ENCODE measurements at places on chromosomes 11 and 22.
A peak's percentile ranks its signal among the peaks of the same experiment; 100 is the strongest.

DNA sequence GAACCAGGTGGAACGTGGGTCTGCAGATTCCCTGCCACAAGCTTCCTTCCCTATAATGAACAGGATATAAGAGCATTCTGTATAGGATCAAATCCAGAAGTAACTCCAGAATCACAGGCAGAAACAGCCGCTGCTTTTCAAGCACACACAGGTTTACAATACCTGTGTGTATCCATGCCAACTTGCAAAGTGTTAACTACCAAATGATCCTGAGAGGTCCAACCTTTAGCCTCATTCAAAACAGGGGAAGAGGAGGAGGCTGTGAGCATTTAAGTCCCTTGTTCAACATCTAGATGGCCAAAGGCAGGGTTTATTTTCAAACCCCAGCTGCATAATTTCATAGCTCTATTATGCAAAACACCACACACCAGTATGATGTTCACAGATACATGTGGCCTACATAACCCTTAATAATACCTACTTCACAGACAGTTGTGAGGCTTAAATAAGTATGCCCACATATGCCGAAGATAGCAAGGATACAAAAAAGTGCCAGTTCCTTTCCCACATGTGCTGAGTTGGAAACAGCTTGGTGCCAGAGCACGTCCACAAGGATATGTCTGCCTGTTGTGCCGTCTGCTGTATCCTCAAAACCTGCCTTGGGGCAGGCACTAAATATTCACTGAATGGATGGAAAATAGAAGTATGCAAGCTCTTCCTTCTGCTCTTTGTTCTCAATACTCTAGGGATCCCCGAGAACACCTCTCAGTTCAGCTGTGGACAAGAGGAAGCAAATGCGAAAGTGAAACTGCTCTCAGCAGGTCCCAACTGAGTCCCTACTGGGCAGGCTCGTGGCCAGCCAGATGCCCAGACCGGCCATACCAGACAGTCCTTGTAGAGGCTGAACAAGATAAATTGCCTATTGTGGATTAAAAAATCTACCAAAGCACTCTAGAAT, 66.8 kb downstream of the LARGE1 start:
- peak; percentile 63 for DNase-seq

DNA sequence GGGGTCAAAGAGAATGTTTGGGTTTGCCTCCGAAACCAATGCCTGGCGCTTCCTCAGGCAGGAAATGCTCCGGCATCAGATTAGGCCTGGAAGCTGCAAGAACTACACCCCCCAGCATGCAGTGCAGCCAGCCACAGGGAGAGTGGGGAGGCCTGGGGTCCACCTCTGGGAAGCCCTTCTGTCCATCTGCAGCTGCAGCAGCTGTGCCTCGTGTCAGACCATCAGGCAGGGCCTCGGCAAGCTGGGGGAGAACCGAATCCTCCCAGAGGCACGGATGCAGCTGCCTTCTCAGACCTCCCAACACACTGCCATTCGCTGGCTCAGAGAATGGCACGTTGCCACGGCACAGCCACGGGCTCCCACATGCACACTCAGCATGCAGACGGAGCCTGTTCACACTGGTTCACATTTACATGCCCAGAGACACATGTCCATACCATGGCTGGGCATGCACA, 57.4 kb downstream of the NECTIN1 start:
- no peak for DNase-seq

DNA sequence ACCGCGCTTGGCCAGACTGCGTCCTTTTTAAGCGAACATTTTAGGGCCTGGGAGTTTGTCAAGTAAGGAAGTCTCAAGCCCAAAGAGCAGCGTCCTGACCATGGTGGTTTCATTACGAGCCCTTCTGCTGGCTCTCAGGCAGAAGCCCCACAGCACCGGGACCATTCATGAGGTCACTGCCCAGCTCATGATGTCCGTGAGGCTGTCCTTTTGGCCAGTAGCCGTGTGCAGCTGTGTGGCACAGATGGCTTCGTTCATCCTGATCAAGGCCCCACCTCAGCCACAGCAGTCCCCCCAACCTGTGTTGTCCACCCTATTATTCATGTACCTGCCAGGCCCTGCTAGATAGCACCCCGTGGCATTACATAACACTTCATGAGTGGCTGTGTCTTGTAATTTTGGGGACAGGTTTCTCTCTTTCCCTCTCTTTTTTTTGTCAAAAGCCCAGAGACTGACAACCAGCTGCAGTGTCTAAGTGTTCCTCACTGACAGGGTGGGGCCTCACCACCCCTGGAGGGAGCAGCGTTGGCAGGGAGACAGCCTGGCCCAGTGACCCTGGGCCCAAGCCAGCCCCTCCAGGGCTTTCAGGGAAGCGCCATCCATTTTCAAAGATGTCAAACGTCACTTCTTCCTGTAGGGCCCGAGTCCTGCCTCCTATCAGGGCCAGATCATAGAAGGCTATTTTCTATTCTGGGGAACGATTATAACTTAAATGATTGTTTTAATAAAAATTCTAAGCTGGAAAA, 21.8 kb upstream of the CABP7 start:
- no peak for DNase-seq

DNA sequence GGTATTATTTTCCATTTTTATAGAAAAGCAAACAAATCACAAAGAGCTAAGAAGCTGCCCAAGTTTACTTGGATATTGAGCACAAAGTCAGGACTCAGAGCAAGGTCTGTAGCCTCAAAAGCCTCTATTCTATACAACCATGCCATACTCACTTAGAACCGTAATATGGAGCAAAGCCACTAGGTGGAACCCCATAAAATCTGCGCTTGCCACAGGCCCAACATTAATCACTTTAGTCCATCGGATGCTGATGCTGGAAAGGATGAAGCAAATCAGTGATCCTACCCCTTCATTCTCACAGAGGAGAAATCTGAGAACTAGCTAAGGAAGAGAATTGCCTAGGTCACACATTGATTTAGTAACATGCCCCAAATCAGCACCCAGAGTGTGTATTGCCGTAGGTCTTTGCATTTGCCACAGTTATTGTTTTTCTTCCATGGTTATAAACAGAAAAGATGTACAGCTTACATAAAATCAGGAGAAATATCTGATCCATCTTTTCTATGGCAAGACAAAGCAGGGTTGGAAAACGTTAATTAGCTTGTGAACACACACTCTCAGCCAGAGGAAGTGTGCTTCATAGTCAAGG, 56.7 kb upstream of the RAB38 start:
- peak; percentile 10 for DNase-seq

- no peak for DNase-seq
These were observed 263.7 kb downstream of the NELL1 start for GRCh38 chr11:20933086-20933485.

GRCh38 chr11:118842369-118842768, 41.3 kb upstream of the CXCR5 start:
- no peak for DNase-seq

DNA sequence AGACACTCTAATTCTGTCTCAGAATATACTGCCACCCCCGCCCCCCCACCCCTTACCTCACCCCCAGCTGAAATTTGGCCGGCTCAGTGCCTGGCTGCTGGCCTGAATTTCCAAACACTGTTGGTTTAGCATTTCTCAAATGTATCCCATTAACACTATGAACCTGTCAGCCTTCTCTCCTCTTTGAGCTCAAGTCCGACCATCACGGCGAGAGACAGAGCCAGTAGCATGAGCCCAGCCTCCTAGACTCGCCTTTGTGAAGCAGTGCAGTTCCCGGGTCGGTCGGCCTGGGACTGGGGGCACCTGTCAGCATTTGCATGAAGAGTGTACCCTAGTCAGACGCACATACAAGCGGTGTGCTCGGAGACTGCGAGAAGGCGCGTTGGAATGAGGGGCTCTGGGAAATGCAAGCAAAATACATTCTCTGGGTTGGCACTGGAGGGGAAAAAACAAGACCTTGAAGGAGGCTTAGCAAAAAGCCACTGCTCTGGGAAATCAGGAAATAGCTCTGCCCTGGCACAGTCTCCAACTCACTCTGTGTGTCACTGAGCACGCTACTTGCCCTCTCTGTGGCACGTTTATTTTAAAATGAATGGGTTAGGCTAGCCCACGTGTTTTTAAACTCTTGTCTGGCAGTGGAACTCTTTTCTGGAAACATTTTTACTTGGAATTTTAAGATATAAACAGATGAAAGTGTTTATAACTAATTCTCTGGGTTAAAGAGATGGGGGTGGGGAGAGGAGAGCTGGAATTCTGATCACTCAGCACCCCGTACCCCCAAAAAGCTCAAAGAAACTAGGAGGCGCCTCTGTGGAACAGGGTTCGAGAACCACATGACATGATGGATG, 108.3 kb downstream of the TIMP3 start:
- DNase-seq: no peak

DNA sequence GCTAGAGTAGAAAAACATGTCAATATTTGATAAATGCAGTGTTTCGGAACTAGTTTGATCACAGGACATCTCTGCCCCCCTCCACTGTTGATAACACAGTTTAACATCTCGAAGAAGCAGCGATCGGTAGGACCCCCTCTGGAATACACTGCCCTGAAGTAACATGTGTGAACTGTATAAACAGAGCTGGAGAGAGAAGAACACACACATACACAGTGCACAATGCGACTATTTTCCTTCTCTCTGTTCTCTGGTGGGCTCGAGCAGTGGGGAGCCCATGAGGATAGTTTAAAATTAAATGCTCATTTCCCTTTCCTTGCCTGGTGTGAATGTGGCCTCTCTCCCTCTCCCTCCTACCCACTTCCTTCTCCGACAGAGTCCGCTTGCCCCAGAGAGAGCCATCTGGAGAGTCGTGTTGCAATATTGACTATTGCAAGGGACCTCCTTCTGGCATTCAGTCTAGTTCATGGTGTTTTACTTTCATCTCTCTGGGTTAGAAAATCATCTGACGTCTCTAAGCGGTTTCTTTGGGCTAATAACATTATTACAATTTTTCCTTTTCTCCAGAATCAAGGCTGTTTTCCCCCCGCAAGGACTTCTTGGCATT, 51.6 kb upstream of the BARX2 start:
- peak; percentile 43 for DNase-seq

- DNase-seq: no peak
These were observed 669 bp downstream of the CDC42EP2 start for GRCh38 chr11:65315204-65315865.

DNA sequence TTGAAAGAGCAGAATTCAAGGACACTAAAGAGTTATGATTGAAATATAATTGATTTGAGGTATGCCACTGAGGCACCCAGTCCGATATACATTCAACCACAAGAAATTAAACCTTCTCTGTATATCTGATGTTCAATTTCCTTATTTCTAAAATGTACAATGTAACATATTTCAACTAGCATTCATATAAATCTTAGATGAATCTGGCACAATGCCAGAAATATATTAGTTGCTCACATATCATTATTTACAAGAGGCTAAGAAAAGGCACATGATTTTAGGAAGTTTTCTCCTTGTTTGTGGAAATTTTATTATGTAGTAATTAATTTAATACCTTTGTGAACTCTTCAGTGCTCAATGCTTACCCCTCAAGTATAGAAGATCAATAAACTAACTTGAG, 532.3 kb downstream of the KCNA4 start:
- DNase-seq: no peak

DNA sequence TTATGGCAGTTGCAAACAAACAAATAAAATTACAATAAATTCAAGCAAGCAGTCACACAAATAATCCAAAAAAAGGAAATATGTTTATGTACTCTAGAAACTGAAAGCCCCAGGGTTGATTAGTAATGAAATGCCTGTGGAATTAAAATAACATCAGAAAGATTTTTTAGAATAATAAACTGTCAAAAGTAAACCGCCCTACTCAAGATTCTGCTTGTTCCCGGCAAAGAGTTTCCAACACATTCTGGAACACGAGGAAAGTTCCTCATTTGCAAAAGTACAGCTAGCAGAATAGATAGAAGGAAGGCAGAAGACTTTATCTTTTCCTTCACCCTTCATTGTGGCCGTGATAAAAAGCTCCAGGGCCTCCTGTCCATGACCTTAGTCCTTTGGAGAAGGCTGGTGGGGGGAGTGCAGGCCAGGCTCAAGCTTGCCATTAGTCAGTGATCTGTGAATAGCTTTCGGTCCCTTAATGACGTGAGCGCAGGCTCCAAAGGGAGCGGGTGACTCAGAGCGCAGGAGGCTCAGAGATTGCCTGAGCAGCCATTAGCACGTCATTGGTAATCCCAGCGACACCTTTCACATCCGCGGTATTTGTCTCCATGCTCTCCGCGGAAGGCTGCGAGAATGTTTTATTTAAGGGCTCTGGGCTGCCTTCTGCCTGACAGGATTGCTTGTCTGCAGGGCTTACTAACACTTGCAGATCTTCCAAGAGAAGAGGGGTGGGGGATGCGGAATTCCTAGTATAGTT, 458.3 kb downstream of the METTL15 start:
- peak; percentile 83 for DNase-seq
